GM04503 (cell line): ENCODE measurements at places on chromosomes 2 and 18.
A peak's percentile ranks its signal among the peaks of the same experiment; 100 is the strongest.

GRCh38 chr2:241379481-241380480, 23.7 kb downstream of the FARP2 start:
- peak; percentile 74 for DNase-seq

DNA sequence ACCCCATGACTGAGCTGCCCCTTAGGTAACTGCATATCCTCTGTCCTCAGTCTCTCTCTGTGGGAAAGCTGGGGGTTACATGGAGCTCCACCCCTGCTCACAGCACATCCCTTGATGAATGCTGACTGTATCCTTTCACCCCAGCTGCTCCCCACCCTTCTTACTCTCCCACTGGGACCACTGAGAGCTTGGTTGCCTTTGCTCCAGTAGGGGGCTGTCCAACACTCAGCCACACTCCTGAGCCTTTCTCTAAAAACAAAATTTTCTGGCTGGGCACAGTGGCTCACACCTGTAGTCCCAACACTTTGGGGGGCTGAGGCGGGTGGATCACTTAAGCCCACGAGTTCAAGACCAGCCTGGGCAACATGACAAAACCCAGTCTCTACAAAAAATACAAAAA, 89.2 kb upstream of the MSH2 start:
- no peak for DNase-seq

DNA sequence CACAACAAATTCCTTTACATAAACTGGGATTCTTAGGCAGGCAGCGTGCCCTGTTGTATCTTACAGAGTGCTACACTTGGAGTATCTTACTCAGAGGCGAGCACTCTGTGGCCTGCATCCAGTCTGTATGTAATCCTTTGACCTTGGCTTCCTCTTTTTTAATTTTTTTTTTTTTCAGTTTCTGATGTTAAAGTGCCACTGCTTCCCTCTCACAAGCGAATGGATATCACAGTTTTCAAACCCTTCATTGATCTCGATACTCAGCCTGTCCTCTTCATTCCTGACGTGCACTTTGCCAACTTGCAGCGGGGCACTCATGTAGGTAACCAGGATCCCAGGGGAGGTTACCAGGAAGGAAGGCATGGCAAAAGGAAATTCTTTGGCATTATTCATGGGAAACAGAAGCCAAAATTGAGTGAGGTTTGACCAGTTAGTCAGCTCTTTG, 40.4 kb downstream of the GRHL1 start:
- no peak for DNase-seq

DNA sequence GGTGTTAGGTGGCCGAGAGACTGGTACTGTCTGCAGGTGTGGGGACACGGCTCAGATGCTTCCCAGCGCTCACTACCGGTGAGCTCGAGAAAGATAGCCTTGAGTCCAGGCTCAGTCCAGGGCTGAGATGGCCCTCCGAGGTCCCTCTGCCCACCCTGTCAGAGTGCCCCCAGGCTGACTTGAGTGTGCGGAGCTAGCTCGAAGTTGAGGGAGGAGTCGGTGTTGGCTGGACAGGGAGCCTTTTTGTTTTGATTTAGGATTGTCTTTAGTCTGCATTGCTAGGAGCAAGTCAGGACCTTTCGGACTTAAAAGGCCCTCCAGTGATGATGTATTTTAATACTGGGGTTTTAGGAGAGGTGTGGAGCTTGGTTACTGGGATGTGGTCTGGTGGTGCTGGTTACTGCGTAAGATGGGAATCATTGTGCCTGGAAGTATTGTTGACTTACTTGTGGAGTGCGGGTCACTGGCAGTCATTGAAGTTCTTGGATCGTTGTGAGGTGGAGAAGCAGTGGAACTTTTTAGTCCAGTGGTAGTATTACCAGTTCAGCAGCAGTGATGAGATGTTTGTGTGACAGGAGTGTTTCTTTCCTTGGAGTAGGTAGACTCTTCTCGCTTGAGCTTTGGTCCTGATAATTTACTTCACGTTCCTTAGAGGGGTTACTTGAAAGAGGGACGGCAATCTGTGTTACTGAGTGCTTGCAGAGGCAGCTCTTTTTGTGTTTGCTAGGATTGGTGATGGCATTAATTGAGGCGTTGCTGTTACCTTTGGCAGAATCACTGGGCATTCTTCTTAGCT, 633 bp downstream of the KIAA1328 start:
- no peak for DNase-seq

DNA sequence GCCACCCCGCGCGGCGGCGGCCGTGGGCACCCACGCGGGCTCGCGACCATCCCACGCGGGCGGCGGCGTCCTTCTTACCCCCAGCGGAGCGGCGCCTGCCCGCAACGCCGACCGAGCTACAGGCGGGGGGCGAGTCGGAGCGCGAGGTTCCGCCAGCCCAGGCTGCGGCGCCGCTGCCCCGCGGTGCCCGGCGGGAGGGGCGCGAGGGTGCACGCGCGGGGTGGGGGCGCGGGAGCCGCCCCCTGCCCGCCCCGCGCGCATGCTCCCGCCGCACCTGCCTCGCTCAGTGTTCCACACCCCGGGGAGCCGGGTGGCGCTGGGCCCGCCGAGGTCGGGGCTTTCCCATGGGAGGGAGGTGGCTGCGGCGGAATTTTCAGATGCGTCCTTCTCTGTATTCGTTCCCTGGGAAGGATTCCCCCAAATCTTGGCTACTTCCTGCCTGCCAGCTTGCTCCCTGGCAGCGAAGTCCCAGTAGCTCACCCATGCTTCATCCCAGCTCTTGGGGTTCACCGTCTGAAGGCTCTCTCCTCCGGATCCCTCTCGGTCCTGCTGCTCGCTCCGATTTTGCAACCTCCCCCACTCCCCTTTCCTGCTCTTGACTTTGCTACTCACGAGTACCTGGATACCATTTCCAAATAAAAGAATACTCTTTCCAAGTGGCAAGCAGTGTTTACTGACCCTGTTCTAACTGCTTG, at the start of gene L3MBTL4:
Gene L3MBTL4 (minus strand): TSS at position 189 of the 695 bp plus-strand sequence. CDS start 103,286 bp downstream, outside the sequence.
- DNase-seq: no peak

DNA sequence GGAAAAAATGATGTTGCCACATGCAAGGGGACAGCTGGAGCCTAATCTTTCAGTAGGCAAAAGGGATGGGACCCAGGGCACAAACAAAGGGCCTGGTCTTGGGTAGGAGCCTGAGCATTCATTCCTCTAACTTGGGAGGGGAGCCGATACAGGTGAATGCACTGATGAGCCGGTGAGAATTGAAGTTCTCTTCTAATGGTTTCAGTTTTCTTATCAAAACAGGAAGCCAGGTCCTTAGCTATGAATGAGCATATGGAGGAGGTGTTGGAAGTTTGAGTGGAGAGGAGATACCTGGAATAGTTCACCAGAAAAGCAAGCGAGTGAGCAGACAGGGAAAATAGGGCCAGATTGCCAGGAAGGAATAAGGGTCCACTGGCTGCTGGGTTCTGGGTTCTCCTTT, 10.1 kb downstream of the DPP4 start:
- DNase-seq: no peak

GRCh38 chr18:13265008-13265910, 46.7 kb downstream of the LDLRAD4 start:
- DNase-seq: no peak

DNA sequence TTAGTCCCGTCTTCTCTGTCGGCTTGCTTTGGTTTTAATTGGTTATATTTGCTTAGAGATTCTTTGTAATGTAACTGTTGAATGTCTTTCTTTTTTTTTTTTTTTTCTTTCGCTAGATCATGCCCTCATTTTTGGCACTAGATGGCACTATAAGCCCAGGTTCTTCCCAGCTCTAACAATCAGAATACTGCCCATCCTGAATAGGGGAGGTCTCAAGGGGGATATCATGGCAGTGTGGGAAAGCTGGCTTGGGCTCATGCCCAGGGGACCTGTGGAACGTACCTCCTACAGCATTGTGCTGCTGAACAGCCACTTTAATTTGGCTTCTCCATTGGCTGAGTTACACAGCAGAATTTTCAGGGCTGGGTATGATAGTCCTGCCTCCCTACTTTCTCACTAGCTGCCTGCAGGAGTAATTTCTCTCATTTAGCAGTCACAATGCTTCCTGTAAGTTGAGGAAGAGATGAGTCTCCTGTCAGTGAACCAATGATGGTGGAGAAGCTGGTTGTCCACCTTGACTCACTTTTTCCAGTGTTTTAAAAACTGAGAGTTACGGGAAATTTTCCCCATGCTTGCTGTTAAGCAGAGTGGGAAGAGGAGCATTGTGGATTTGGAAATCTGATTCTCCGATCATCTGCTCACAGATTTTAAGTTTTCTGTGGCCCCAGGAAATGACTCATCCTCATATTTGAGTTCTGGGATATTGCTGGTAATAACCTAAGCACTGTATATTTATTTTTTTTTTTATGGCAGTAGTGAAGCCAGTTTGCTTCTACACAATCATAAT, 47.2 kb downstream of the RAD51AP2 start:
- DNase-seq: no peak

GRCh38 chr2:3168230-3168891, 209.3 kb downstream of the EIPR1 start:
- peak; percentile 44 for DNase-seq

DNA sequence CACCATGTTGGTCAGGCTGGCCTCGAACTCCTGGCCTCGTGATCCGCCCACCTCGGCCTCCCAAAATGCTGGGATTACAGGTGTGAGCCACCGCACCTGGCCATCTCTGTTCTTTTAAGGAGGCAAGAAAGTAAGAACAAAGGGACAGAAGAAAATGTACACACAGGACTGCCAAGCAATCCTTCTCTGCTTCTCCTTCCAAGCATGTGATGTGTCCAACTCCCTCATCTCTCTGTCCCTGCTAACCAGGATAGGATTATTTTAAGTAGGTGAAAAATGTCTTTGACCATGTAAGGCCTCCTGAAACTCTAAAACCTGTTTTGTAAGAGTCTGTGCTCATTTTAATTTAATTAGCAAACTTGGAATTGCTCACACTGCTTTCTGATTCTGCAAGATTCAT, 89.3 kb upstream of the ATL2 start:
- no peak for DNase-seq

GRCh38 chr2:57906152-57906732, 140.4 kb upstream of the VRK2 start:
- DNase-seq: no peak

- no peak for DNase-seq
Measured at GRCh38 chr2:144099340-144099739, 420.6 kb downstream of the ZEB2 start.

- no peak for DNase-seq
Measured at GRCh38 chr2:153403940-153404339, 74.6 kb downstream of the RPRM start.

- peak; percentile 31 for DNase-seq
Measured at GRCh38 chr2:10497797-10498251, 49.7 kb upstream of the ODC1 start.

- DNase-seq: no peak
Measured at GRCh38 chr2:106108351-106108750, 85.8 kb downstream of the UXS1 start.

GRCh38 chr2:10845640-10846039, 33.1 kb upstream of the PDIA6 start:
- DNase-seq: no peak

GRCh38 chr2:240013343-240013742, 11.8 kb downstream of the NDUFA10 start:
- no peak for DNase-seq

DNA sequence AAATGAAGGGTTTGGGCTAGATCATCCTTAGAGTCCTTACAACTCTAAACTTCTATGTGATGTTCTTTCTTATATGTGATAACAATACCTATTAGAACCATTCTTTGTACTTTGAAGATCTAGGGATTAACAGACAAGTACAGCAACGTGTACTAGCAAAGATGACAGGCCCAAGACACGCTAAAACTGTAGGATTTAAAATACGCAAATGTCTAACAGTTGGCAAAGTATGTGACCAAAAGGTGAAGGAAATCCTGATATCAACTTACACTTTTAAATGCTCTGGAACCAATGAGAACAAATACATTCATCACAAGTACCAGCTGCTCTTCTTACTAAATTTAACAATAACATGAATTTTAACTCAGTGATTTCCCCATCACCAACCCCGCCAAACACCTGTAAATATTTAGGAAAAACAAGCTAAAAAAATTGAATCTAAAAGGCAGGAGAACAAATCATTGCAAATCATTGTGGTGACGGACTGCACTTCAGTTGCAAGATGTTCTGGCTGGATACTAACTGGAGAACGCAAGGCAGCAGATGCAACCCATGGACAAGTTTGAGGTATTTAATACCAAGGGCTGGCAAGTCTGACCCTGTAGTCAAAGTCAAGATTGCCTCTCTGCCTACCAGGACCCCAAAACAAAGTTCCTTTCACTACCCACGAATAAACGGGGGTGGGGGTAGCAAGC, 1.4 kb downstream of the ANKRD44 start:
- DNase-seq: no peak

DNA sequence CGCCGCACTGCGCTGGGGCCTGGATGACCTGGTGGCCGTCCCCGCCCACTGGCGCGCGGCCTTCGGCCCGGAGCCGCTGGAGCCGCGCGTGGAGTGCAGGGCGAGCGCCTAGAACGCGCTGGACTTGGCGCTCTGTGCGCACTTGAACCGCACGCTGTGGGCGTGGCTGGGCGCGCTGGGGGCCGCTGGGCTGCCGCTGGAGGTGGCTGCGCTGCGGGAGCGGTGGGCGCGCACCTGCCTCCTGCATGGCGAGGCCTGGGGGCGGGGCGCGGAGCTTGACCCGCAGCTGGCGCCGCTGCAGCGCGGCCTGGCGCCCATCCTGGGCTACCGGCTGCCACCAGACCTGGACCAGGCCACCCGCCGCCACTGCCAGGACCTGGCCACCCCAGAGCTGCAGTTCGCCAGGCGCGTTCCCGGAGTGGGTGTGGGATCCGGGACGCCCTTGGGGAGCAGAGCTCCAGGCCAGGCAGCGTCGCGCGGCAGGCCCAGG, 9.9 kb downstream of the AQP12B start:
- DNase-seq: no peak

GRCh38 chr2:120556911-120557310, 178.8 kb upstream of the GLI2 start:
- DNase-seq: no peak

GRCh38 chr2:1747065-1747941, 3.0 kb upstream of the PXDN start:
- DNase-seq: no peak

- no peak for DNase-seq
Measured at GRCh38 chr2:156536534-156536933, 100.4 kb downstream of the GPD2 start.

DNA sequence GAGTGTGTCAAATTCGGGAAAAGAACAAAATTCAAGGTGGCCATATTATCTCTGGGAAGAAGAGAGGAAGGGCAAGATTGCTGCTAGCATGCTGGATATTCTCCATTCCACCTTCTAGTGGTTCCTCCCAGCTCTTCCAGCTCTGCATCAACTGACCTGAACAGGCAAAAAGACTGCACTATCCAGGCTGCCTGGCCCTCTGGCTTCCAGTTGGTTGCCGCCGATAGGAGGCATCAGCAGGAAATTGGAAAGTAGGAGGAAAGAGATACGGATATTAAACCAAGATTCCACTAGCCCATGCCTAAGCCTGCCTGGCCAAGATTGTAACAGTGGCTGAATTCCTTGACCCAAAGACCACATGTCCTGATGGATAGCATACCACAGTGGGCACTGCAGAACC, 1.7 kb upstream of the RTTN start:
- no peak for DNase-seq

- no peak for DNase-seq
Measured at GRCh38 chr2:9308186-9308955, 101.8 kb downstream of the ASAP2 start.

- DNase-seq: no peak
Measured at GRCh38 chr2:30514134-30514847, 67.2 kb downstream of the LCLAT1 start.
